ENCODE measurements at places on chromosomes 16 and 17. TPM values are rescaled to one million over a fixed set of nuclear protein-coding genes. Genes with fewer than 3 reads are reported as not detected.

The CLDN7 gene
- 0.76 TPM for total RNA-seq

The MMP15 gene
- total RNA-seq: 3.8 TPM

The PERCC1 gene
- total RNA-seq: not detected

The EFCAB13 gene
- total RNA-seq: 11.4 TPM

The SPATA32 gene
- total RNA-seq: under 0.01 TPM

The CCL1 gene
- total RNA-seq: not detected

The KRTAP2-2 gene
- not detected for total RNA-seq

The ADCY7 gene
- total RNA-seq: 4.0 TPM

The PPP1R27 gene
- total RNA-seq: not detected
